IMR-90 (cell line): ENCODE measurements at places on chromosomes 2 and 18.

DNA sequence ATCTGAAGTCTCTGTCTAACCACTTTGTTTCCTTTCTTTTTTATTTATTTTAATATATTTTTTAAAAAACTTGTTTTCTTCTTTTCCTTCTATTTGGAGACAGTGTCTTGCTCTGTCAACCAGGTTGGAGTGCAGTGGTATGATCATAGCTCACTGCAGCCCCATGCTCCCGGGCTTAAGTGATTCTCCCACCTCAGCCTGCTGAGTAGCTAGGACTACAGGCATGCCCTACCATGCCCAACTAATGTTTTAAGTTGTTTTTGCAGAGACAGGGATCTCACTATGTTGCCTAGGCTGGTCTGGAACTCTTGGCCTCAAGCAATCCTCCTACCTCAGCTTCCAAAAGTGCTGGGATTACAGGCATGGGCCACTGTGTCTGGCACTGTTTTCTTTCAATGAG is 81.1 kb upstream of the TLK1 start:
- DNase-seq, result no peak

GRCh38 chr2:202599911-202600310 is 34.9 kb upstream of the FAM117B start:
- DNase-seq, result no peak

DNA sequence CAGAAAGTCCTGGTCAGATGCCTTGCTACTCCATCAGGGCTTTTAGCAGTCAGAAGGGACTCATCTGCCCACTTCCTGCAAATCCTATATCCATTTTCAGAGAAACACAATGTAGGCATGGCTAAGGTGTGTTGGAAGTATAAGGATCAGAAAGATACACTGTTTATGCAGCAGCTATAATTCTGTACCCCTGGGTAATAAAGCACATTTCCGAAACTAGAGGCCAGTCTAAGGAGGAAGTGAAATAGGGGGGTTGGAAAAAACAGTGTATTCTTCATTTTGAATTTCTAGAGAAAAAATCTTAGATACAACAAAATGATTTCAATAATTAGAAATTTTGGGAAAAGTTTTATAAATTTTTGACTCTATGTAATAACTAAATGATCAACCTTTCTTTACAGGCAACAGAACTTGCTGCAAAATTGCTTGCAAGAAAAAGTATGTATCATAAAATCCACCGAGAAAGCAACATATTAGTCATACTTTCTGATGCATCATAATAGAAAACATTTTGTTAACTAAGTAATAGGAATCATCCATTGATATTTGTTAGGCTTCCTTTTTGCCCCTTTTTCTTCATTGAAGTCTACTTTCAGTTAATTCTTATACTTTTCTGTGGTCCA is 47.4 kb downstream of the FSIP2 start:
- no peak for DNase-seq

DNA sequence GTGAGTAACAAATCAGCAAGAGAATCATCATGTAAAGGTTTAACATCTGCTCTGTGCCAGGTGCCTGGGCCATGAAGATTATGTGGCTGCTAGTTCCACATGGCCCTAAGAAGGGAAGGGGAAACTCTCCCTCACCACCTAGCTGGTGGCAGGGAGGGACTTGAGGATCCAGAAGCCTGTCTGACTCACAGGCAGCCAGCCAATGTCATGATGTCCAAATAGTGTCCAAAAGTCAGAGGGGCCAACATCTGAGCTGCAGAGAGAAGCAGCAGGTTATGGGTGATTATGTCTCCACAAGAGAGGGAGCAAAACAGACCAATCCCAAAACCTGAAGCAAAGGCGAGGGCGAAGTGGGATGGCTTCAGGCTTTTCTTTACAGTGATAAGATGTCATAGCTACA is 61.9 kb upstream of the SPP2 start:
- no peak for DNase-seq

DNA sequence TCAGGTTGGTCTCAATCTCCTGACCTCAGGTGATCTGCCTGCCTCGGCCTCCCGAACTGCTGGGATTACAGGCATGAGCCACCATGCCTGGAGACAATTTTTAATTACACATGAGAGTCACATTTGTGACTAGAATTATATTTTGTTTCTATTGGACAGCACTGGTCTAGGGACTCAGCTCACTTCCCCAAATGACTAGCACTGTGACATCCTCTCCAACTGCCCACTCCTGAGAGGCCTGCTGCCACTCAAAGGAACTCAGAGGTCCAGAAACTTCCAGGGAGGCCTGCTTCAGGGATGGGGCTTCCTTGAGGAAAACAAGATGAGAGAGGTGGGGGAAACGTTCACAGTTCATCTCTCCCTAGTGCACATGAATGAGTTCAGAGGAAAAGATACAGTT is 29.5 kb downstream of the TMEM163 start:
- DNase-seq, result no peak

- no peak for DNase-seq
Observed at GRCh38 chr2:199705538-199705937, 145.5 kb downstream of the FTCDNL1 start.

DNA sequence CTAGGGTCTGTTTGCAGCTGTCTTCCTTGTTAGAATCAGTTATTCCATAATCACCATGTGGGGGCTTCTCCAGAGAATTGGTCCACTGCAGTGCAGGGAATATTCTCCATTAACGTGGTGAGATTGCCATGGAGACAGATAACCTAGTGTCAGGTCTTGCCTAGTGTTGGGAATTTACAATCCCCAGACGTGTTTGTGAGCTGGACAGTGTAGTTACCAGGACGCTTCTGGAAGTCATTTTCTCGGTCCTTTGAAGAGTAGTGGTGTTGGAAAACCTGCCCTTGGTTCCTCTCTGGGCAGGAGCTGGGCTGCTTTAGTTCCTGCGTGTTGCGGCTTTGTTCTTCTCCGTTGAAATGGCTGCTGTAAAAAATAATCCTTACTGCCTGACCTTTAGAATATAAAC is 68.8 kb upstream of the LYPD6B start:
- no peak for DNase-seq

- no peak for DNase-seq
Observed at GRCh38 chr2:163626639-163627109, 109.1 kb downstream of the FIGN start.

DNA sequence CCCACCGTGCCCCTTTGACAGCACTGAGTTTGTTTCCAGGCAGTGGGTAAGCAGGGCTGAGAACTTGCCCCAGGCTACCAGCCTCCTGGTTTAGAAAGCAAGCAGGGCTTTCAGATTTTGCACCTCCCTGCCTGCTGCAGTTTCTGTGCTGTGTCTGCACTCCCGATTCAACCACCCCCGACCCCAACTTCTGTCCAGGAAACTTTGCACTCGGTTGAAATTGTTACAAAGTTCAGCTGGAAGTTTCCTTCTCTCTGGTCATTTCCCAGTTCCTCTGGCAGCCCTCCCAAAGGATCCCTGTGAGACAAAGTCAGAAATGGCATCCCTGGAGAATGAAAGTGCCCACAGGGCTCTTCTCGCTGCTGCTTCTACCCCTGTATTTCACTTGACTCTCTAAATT is 12.4 kb upstream of the UPP2 start:
- DNase-seq, result no peak

- DNase-seq, result no peak
Observed at GRCh38 chr2:27265536-27265870, 2.7 kb upstream of the SLC30A3 start.

GRCh38 chr2:207619764-207620203 is 5.4 kb downstream of the METTL21A start:
- no peak for DNase-seq

- DNase-seq, result no peak
Observed at GRCh38 chr2:119245076-119245840, 21.6 kb downstream of the STEAP3 start.

GRCh38 chr2:101696272-101697123 is 1.0 kb upstream of the MAP4K4 start:
- DNase-seq, result no peak

DNA sequence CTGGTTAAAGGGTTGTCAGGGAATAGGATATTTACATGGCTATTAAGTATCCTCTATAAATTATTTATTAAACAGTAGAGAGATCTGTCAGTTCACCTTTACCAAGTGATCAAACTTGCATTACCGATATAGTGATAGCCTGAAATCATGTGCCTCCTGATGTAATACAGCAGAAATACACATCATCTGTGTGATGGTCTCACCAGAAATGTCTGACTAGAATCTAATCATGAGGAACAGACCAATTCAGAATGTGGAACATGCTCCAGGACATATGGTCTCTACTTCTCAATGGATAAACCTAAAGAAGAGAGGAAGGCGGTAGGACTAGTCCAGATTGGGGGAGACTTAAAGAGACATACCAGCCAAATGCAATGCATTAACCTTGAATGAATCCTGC is 6.2 kb downstream of the VPS54 start:
- DNase-seq, result no peak

DNA sequence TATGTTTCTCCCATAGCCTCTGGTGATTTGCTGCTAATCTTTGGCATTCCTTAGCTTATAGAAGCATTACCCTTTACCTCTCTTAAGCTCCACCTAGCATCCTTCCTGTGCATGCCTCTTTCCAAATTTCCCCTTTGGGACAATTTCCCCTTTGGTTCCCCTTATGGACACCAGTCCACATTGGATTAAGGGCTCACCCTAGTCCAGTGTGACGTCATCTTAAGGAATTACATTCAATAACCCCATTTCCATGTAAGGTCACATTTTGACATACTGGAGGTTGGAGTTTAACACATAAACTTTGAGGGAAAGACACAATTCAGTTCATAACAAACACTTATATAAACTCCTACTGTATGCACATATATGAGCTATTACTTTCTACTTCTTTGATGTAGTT is 916.6 kb downstream of the SLC4A3 start:
- no peak for DNase-seq

GRCh38 chr18:22564036-22564435 is 146.3 kb upstream of the CTAGE1 start:
- peak; percentile 71 for DNase-seq

DNA sequence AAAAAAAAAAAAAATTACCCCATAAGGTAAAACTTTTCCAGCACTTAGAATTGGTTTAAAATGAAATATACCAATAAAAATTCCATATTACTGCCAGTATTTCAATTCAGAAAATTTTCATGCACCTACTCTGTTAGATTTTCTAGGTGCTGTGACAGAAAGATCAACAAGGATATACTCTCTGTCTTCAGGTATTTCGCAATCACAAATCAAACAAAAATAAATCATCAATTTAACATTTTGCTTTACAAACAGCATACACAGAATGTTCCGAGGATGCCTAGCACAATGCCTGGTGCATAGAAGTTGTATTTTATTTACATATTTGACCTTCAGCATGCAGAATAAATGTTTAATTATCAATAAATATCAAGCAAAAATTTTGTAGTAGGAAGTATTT is 66.5 kb downstream of the RBBP8 start:
- DNase-seq, result no peak

DNA sequence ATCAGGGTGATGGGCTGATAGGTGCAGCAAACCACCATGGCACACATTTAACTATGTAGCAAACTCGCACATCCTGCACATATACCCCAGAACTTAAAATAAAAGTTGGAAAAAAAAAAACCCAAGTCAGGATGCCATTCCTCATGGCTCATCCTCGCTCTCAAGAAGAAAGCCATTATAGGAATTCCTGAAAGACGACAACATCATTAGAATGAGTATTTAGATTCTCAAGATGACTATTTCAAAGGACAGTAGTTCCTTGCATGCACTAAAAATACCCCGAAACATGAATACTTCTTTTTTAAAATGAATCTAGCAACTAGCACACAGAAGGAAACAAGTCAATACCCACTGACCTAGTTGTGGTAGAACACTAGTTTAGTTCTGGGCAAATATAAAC is 285.8 kb upstream of the REV1 start:
- peak; percentile 81 for DNase-seq

DNA sequence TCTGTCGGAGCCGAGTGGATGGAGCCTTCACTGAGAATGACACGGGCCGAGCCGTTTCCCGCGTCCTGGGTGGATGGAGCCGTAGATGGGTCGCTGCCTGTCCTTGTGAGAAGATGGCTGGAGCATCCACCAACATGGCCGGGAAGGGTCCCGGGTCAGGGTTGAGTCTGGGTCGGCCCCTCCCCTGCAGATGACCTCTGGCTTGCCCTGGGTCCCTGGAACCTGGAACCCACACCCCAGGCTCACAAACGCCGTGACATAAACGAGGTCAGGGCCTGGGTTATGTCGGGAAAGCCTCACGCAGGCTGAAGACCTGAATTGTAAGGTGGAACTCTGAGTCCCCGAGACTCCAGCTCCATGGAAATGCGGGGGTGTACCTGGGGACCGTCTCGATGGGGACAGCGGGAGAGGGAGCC is 94.9 kb downstream of the NFATC1 start:
- no peak for DNase-seq

DNA sequence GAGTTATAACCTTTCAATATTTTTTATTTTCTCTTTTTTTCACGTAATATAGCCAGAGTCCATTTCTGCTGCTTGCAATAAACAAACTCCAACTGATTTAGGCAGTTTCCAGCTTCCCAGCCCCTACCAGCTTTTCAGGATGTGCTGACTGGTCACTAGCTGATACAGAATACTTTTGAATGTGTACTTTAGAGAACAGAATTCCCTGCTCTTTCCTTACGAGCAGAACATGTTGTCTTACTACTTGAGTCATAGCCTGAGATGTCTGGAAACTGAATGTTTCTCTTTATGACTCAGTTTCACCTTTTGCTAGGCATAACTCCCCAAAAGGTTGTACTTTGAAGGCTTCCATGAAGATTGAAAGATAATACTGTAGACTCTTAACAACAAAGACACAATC is 44.5 kb upstream of the KCNE4 start:
- DNase-seq, result peak; percentile 83

DNA sequence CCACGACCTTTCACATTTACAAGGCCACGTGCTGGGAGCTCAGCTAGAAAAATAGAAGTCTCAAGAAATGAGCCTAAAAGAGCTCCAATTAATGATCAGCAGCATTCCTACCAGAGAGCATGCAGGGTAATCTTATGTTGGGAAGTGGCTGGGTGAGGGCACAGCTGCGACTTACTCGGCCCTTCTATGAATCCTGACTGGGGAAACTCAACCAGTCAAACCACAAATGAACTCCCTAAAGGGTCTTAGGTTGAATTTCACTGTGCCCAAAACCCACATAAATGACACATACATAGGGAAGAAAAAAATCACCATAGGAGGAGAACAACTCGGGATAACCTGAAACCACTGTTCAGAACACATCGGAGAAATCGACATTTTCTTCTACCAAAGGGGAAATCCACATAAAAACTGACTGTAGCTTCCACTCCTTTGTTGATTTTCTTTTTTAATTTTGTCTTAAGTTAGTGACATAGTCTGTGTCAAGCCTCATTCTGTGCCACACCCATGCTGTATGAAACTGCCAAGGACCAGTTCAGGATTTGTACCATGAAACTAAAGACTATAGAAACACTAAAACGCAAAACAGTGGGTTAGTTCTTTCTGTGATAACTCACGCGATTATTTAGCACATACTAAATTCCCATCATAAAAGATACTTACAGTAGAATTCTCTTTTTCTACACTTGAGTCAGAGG is 54.7 kb downstream of the UXS1 start:
- no peak for DNase-seq
